ENCODE measurements at places on chromosomes 11 and 22.

GRCh38 chr11:72642884-72643522 lies 31.2 kb downstream of the PDE2A start:
- no peak for DNase-seq

GRCh38 chr11:43576320-43576802 lies 104.2 kb upstream of the HSD17B12 start:
- DNase-seq = no peak

- DNase-seq = peak; percentile 9
Measured at GRCh38 chr22:41242396-41243117, 1.8 kb upstream of the CHADL start.

DNA sequence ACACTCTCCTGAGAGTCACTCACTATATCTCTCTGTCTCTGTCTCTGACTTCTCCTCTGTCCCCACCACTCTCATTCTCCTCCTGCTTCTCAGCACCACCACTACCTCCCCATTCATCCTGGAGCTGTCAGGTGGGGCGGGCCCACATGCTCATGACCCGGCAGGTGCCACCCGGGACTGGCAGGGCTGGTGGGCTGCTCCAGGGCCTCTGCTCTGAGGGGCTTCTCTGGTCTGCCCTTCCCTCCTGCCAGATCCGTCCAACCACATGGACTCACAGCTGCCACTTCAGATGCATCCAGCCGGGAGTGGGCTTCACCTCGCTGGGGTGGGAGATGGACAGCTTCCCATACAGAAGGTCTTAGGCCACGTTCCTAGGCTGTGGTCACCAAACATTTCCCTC lies 4.8 kb upstream of the EMID1 start:
- no peak for DNase-seq

- DNase-seq = peak; percentile 55
Measured at GRCh38 chr11:77019976-77020595, 14.1 kb upstream of the B3GNT6 start.

DNA sequence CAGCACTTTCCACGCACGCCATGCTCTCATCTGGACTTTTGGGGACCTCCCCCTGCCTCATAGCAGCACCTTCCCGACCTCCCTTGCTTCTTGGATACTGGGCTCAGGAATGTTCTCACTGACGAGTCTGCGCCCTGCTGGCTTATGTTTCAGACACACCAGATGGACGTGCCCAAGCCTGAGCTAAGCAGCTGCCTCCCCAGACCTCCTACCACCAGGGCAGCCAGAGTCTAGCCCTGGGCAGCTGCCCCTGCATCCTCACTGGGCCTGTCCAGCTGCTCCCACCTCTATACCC lies 13.2 kb upstream of the RGL4 start:
- no peak for DNase-seq

DNA sequence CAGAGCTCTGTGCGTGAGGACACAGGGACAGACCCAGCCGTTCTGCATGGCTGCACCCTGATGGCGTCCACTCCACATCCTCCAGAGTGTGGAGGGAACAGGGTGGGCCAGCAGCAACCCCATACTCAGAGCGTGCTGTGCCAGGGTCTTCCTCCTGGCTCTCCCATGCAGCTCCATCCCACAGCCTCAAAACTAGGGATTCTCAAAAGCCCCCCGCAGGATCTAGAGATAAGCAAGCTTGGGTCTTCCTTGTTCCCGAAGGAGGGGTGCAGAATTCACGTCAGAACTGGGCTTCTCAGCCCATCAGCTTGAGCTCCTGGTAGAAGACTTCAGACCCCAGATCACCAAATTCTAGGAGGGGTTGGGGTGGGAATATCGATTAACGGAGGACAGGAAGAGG lies 858.8 kb downstream of the TBC1D22A start:
- no peak for DNase-seq

- no peak for DNase-seq
Measured at GRCh38 chr22:17968126-17968525, 56.2 kb downstream of the MICAL3 start.

GRCh38 chr11:46529095-46529905 lies 64.5 kb downstream of the AMBRA1 start:
- peak; percentile 75 for DNase-seq

GRCh38 chr11:3703383-3703782 lies 32.2 kb upstream of the CHRNA10 start:
- DNase-seq = no peak

GRCh38 chr11:60396382-60396781 lies at the start of gene MS4A14:
TSS of gene MS4A14 (plus strand) at chr11:60396459. CDS start at chr11:60396579, 120 bp downstream.
- no peak for DNase-seq

GRCh38 chr11:36469063-36469462 lies 41.0 kb downstream of the TRAF6 start:
- no peak for DNase-seq

GRCh38 chr11:125951731-125952130 lies 5.9 kb downstream of the VSIG10L2 start:
- DNase-seq = no peak

DNA sequence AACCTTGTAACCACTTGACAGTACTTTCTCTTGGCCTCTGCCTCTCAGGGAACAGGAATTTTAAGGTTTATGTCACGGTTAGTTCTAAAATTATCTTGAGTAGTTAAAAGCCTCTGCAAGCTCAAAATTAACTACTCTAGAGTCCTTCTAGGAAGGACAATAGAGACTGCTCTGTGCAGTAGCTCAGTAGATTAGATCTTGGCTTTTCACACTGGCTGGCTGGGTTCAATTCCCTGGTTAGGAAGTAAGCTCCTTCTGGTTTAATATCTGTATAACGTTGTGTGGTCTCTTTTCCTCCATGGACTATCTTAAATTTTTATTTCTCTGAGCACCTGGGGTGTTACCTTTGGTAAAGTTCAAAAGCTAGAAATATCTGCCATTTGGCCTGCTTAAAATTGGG lies 109.2 kb downstream of the AASDHPPT start:
- no peak for DNase-seq

DNA sequence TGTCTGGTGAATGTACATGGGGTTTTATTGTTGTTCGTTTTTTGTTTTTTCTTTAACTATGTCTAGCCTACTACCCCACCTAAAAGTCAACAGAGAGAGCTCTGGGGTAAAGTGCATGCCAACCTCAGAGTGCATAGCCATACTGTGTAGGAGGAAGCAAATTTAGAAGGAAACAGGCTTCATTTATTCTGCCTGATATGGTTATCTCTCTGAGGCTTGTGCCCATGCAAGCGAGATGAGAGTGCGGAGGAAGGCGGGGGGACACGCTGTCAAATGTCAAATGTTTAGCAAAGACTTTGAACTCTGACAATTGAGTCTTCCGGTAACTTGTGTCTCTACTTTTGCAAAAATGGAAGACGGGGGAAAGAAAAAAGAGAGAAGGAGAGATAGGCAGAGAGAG lies 295.5 kb downstream of the ETS1 start:
- no peak for DNase-seq

- DNase-seq = no peak
Measured at GRCh38 chr11:101127197-101127698, 2.4 kb downstream of the PGR start.

GRCh38 chr22:48494968-48495750 lies 1332.5 kb downstream of the BRD1 start:
- no peak for DNase-seq

GRCh38 chr22:37520776-37521191 lies 1.6 kb upstream of the CARD10 start:
- DNase-seq = no peak

Measured in A172 (cell line).